ENCODE measurements at places on chromosomes 7 and 10.

- no peak for DNase-seq
These were observed 162.0 kb downstream of the IQUB start for GRCh38 chr7:123372368-123372767.

GRCh38 chr7:137169282-137169698 is 174.2 kb downstream of the PTN start:
- peak; percentile 46 for DNase-seq

- DNase-seq: no peak
These were observed 14.2 kb downstream of the DNAJC9 start for GRCh38 chr10:73232887-73233286.

- no peak for DNase-seq
These were observed 8.8 kb upstream of the SPAM1 start for GRCh38 chr7:123916240-123916724.

DNA sequence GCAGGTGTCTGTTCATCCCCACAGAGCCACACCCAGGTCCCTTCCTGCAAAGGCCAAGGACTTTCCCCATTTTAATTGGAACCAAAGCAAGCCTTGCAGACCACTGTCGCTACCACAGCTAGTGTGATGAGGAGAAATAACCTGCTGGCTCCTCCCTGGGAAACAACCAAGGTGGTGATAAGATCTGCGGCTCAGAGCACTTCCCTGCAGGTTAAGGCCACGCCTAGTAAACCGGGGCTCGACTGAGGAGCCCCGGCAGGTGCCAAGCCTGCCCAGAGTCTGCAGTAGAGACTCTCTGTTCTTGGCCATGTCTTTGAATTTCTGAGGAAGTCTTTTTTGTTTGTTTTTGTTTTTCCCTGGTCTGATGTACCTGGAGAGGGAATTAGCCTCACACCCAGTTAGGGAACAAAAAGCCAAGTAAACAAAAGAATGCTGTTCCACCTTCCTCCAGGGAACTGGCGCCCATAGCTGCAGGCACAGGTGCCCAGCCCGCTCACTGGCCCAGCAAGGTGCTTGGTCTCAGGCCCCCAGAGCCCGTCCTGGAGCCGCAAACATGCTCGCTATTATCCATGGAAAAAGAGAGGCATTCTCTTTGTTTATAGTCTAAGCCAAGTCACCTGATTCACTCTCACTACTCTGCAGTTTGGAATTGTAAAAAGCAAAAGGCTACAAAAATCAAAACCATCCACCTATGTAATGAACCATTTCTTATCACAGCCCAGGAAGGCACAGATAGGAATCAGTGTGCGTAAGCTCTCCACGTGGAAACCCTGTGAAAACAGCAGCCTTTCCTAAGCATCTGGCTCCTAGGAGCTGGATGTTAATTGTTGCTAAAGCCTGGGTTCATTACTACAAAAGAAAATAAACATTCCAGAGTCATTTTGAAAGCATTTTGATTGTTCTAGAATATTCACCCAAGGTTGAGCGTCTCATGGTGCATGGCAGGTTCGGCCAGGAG is 2.7 kb downstream of the GPR146 start:
- no peak for DNase-seq

GRCh38 chr10:70557086-70557845 is 45.3 kb downstream of the PRF1 start:
- DNase-seq: no peak

GRCh38 chr10:88190123-88190522 is 326.7 kb downstream of the PTEN start:
- no peak for DNase-seq

DNA sequence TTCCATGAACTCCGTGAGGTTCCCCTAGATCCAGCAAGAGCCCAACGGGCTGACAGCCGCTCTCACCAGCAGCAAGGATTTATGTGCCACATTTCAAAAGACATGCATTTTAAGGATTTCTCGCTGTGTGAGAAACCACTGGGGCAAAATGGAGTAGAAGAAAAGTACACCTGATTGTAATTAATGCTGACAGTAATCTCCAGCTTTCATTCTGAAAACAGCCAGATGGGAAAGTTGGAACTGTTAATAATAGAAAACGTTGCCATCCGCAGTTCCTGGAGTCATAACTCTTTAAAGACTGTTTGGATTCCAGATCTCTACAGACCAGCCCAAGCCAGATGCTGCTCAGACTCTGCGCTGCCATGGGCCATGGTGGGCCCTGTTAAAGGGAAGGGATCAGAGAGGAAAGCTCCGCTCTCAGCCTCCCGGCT is 216.9 kb upstream of the GLI3 start:
- no peak for DNase-seq

DNA sequence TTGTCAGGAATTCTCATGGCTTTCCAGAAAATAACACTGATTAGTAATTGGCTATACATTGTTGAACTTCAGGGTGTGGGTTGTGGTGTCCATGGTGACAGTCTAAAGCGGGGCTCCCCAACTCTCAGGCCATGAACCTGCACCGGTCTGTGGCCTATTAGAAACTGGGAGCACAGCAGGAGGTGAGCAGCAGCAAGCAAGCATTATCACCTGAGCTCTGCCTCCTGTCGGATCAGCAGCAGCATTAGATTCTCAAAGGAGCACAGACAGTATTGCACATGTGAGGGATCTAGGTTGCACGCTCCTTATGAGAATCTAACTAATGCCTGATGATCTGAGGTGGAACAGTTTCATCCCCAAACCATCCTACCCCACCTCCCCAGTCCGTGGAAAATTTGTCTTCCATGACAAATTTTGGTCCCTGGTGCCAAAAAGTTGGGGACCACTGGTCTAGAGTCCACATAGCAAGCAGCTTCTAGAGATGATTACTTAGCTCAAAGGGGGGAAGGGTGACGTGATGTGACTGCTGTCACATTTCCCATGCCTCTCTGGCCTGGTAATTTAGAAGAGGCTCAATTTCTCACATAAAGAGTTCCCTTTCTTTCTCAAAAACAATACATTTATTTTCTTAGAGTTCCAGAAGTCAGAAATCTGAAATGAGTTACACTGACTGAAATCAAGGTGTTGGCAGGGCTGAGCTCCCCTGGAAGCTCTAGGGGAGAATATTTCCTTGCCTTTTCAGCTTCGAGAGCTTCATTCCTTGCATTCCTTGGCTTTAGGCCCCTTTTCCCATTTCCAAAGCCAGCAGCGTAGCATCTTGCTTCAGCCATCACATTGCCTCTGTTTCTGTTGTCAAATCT is 17.6 kb upstream of the FAM221A start:
- no peak for DNase-seq

GRCh38 chr10:21475393-21475792 is 50.1 kb downstream of the SKIDA1 start:
- no peak for DNase-seq

DNA sequence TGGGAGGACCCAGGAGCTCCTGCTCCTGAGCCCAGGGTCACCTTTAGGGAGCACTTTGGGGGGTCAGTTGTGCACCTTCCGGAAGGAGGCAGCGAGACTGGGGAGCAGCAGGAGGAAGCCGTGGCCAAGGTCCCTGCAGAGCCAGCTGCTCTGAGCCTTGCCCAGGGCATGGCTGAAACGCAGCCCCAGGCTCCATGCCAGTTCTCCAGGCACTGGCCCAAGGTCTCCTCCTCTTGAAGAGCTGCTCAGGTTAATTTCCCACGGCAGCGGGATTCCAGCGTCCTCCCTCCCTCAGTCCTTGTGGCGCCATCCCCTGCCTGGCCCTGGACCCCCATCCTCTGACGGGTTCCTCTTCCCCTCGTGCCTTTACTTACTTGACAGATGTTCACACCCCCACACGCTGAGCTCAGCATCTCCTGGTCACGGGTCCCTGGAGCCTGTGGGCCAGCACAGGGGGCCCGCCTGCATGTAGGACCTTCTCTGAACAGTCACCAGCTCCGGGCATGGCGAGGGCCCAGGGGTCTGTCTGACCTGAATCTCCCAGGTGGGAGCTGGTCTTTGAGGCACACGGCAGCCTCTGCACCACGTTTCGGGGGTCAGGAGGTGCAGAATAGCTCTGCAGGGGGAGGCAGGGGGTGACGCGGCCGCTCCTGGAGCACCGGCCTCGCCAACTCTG is 16.7 kb upstream of the CFAP46 start:
- no peak for DNase-seq

DNA sequence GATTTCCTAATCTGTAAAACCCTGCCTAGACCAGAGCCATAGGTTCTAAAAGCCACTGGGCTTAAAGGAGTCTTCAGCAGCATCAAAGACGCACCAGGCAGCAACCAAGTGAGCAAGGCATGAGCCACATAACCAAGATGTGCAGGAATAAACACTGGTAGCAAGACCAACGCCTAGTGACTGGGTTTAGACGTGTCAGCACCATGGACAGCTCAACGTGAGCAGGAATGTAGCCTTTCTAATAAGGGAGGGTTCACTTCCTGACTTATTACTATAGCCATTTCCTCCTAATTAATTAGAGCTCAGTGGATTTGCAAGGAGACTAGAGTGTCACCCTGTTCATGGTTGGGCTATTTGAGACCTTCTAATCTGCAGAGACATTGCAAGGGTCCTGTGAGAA is 223.7 kb downstream of the LHFPL3 start:
- DNase-seq: no peak

DNA sequence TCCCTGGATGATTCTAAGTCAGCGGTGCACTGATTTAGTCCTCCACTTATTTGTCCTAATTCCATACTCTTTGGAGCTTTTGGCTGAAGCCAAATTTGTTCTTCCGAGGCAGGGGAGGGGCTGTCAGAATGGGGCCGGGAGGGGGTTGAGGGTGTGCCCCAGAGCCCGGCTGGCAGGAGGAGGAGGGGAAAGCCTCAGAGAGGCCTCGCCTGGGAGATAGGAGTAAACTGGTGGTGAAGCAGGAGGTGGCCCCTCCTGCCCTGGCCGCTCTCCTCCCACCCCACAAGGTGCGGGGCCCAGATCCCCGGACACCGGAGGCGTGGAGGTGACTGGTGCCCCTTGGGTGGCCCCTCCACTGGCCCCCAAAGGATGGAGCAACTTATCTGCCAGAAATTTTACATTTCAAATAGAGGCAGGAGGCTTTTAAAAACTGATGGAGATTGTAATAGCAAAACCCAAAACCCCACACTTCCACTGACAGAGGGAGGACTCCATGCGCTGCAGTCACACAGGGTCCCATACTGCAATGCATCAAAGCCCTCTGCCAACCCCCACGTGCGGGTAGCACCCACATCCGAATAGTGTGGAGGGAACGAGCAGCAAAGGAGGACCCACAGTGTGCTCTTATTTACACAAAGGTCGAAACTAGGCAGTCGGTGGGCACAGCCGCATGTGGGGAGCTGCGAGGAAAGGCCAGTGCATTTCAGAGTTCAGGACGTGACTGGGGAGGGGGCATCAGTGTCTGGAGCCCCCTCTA is 61.9 kb downstream of the CAMK2B start:
- no peak for DNase-seq

DNA sequence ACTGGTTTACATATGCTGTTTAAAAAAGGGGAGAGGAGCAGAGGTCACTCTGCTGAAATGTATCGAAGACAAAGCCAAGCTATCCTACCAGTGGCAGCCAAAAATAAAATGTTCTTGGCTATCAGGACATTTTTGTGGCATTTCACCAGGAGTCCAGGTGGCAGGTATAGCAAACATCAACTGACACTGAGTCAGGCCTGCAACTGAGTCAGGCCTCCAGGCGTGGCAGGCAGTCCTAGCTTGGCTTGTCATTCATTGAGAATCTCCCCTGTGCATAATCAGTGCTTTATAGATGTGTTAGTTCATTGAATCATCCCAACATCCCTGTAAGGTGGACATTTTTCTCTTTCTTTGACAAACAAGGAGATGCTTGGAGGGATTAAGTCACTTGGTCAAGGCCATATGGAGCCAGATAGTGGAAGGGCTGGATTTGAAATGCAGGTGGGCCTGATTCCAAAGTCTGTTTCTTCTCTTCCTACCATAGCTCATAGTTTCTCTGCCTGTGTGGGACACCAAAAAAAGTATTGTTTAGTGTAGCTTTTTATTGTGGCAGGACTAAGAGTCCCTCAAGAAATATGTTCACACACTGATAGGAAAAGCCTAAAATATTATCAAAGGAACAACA is 4.3 kb downstream of the DYNC1I1 start:
- no peak for DNase-seq

DNA sequence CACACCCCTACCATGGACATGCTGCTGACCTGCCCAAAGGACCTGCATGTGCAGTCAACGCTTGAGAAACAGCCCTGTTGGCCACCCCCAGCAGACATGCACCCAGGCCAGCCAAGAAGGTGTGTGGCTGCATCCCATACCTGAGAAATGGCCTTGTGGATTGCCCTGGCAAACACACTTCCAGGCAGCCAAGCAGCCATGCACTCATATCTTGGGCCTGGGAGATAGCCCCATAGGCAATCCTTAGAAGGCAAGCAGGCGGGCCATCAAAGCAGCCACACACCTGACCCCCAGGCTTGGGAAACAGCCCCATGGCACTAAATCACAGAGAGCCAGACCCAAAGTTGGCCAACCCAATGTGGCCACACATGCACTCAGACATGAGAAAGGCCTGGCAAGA is 4.9 kb upstream of the AKR1B1 start:
- no peak for DNase-seq

DNA sequence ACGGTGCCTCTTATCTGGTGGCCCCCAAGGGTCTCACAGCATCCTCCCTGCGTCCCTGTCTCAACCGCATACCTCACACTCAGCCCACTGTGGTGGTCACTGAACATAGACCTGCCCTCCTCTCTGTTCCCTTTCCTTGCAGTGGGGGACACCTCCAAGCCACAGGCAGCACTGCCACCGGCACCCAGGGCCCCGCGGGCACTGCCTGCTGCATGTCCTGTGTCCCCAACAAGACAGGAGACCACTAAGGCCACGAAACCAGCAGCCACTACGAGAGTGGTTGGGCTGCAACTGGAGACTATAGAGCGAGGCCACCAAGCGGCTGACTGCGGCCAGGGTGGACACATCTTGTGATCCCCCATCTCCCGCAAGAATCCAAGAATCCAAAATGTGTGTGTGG is 15.3 kb downstream of the BRI3 start:
- no peak for DNase-seq

GRCh38 chr7:28409716-28410627 is 2.3 kb upstream of the CREB5 start:
- no peak for DNase-seq

GRCh38 chr10:3350617-3351258 is 178.2 kb upstream of the PITRM1 start:
- DNase-seq: no peak

- DNase-seq: no peak
These were observed 166.9 kb downstream of the CUX1 start for GRCh38 chr7:101984133-101984879.
